Activated naive CD8-positive, alpha-beta T cell treated with anti-CD3 and anti-CD28 coated beads, Interleukin-2, amount 50 U/mL, for 16 hours (primary cell): ENCODE measurements at places on chromosomes 3 and 15.

- no peak for DNase-seq
Observed at GRCh38 chr3:184050217-184050847, 2.5 kb upstream of the HTR3C start.

GRCh38 chr15:97615114-97615513, 345.4 kb upstream of the ARRDC4 start:
- DNase-seq, result no peak

- DNase-seq, result no peak
Observed at GRCh38 chr3:123089611-123090331, 22.9 kb downstream of the PDIA5 start.

DNA sequence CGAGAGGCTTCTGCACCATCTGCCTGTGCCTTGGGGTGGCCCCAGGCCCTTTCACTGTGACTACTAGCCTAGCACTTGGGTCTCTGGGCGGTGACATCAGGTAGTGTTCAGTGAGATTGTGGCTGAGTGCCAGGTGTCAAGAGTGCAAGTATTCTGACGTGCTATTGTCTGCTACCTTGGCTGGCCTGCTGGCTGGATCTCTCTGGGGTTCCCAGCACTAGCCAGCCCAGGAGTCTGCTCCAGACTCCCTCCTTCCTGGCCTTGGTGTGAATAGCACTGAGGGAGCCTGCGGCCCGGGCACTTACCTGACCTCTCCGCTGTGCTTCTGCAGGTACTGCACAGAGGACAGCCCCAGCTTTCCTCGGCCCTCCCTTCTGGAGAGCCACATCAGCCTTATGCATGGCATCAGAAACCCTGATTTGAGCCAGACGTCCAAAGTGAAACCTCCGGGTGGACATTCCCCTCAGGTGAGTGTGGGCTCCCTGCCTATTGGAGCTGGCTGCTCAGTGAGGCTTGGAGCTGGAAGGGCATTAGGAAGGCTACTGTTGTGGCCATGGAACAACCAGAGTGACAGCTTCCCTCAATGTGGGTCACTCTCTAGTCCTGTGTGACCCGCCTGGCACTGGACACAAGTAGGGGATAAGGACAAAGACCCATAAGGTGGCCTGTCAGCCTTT, 17.5 kb upstream of the ALPK3 start:
- DNase-seq, result no peak

DNA sequence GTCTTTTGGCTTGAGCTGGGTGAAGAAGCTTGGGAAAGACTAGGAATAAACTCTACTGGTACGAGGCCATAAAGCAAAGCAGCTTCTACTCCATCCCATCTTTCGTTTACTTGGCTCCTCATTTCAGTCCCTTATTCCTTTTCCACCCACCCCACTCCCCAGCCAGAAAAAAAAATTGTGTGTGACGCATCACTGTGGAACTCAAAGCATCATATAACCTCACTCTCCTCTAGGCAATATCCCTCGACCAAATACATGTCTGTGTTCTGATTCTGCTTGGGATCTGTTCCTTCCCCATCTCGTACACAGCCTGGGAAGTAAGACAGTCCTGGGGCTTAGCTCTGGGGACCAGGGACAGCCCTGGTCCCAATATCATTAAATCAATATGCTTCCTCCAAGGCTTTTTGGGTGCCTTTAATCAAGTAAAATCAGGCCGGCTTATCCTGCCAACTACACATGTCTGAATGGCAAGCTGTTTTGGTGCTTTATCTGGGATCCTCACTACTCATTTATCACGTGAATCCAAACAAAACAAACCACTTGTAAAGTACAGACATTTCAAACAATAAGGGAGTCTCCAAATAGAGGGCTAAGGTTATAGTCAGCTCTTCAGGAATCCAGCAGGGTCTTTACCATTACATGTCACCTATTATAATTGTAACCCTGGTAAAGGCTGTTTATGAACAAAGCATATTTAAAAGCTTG, 74.9 kb upstream of the ZBED2 start:
- DNase-seq, result no peak

GRCh38 chr3:192864941-192865340, 52.7 kb downstream of the MB21D2 start:
- DNase-seq, result no peak

DNA sequence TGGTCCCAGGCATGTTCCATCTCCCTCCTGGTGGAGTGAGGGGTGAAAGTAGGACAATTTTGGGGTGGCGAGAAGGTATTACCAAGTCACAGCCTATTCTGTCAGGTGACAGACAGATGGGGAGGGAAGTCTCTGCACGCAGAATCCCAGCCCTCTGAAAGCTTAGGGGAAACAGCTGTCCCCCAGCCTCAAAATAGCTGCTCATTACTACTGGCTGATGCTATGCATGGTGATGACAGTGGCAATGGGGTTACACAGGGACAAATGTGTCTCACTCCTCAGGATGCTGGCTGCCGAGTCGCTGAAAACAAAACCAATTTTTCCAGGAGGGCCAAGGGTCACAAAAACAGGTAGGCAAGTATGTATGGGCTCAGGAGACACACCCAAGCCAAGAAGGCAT, 68.8 kb upstream of the OXTR start:
- DNase-seq, result no peak

- no peak for DNase-seq
Observed at GRCh38 chr15:58934521-58934920, 1.0 kb upstream of the SLTM start.

- DNase-seq, result no peak
Observed at GRCh38 chr3:177693616-177694264, 496.5 kb upstream of the TBL1XR1 start.

DNA sequence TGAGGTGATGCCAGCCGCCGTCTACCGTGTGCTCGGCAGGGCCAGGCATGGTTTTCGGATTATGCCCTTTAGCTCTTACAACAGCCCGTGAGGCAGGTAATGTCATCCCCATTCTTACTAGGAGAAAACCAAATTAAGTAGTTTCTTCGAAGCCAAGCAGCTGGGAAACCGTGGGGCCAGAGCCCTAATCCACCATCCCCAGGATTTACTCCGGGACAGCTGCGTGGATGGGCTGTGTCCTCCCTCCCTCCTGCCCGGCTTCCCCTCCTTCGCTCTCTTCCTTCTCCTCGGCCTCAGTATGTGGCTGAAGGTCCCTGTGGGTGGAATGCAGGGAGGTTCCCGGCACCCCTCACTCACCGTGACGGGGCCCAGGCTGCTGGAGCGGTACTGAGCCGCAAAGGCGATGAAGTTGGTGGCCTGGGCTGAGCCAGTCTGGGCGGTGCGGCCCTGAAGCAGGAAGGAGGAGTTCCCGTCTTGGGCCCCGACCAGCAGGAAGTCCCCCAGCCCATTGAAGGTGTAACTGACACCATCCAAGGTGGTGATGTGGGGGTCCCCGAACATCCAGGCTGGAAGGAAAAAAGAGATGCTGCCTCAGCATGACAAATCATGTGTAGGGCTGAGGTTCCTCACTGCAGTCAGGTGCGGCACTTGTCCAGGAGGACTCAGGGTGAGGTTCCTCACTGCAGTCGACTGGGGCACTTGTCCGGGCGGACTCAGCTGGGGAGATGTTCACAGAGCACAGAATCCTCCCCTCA, 42.5 kb downstream of the MUC20 start:
- DNase-seq, result no peak

- no peak for DNase-seq
Observed at GRCh38 chr3:120625159-120625586, 29.0 kb downstream of the NDUFB4 start.
